Brain pericyte (primary cell): ENCODE measurements at places on chromosomes 6 and 20.

- no peak for DNase-seq
Observed at GRCh38 chr20:44752099-44752931, 6.7 kb downstream of the KCNK15 start.

DNA sequence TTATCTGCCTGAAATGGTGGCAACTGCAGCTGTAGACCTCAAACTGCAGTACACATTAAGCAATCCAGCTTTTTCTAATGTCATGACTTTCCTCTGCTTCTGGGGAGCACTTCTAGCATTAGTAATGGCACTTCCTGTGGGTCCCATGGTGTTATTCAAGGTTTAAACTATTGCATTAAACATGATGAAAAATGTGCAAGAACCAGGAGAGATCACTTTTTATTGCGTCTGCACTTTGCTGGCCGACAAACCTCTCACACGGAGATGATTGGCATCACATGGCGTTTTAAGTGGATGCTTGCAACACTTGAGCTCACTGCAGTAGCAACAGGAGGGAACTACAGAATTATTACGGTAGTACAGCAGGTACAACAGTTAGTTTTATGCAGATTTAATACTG, 148.4 kb downstream of the HIVEP2 start:
- DNase-seq: no peak

- peak; percentile 27 for DNase-seq
Observed at GRCh38 chr6:169092375-169092774, 161.3 kb downstream of the THBS2 start.

GRCh38 chr6:87723170-87724078, 21.4 kb upstream of the AKIRIN2 start:
- peak; percentile 82 for DNase-seq

- no peak for DNase-seq
Observed at GRCh38 chr20:4844325-4844724, 122.6 kb downstream of the PRND start.

DNA sequence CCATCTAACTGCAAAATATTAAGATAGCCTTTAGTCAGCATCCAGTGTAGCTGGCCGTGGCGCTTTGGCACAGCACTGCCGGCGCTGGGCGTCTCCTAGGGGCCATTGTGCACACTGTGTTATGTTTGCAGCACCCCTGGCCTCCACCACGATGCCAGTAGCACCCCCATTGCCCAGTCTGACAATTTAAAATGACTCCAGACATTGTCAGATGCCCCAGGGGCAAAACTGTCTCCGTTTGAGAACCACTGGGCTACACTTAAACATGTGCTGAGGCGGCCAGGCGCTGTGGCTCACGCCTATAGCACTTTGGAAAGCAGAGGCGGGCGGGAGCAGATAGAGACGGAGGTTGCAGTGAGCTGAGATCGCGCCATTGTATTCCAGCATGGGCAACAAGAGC, 6.0 kb upstream of the MTG2 start:
- DNase-seq: no peak

DNA sequence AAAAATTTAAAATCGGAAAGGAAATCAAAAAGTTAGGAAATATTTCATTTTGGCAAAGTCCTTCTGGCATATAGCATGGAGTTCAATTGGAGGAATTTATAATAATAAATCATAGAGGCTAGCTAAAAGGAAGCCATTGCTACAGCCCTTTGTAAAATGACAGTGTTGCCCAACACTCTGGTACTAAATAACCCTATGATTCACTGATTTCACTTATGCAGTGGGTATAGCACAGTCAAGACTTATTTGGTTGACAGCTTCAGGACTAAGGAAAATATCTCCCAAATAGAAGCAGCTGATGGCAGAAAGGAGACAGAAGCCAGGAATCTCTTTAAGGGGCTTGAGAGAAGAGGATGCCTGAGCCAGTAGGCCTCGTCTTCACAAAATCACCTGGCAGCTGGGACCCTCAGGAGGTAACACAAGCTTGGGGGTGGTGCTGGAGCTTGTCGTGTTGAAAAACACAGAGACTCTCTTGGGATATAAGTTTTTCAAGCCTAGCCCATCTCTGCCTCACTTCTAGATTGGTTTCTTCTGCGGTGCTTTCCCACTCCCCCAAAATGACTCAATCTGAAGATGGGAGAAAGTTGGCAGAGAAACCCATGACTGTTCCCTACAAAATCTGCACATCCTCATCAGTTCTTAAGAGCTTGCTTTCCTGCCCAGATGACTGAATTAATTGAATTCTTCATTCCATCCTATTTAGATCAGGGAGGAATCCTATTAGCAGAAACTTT, 38.4 kb upstream of the EYA4 start:
- DNase-seq: no peak

DNA sequence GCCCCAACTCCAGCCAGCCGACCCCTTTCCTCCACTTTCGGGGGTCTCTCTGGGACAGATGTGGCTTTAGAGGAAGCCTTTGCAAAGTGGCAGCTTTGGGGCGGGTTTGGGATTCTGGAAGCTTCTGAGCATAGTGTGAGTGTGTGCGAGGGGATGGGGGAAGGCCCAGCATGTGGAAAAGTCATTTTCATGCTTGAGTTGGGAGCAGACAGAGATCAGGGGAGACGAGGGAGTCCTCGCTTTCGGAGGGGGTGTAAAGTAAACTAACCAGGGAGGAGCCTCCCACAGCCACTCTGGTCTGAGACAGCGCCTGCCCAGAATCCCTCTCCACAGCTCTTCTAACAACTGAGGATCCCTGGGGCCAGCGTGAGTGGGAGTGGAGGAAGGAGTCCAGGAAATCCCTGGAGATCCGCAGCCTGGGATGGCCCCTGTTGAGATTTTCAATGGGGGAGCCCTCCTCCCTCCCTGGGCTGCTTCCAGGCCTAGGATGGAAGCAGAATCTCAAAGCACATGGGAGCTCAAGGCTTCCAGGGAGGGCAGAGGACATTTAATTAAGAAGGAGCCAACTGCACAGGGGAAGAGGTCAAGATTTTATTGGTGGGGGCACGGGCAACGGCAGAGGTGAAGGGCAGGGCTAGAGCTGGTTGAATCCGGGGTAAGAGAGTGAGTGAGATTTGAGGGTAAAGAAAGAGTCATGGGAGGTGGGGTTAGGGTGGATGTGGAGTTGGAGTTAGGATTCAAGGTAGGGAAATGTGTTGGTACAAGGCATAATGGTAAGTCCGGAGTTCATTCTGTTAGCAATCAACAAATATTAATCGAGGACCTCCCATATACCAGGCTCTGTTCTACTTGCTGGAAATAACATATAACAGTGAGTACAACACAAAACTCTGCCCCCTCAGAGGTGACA, 102.3 kb upstream of the FOXP4 start:
- no peak for DNase-seq

DNA sequence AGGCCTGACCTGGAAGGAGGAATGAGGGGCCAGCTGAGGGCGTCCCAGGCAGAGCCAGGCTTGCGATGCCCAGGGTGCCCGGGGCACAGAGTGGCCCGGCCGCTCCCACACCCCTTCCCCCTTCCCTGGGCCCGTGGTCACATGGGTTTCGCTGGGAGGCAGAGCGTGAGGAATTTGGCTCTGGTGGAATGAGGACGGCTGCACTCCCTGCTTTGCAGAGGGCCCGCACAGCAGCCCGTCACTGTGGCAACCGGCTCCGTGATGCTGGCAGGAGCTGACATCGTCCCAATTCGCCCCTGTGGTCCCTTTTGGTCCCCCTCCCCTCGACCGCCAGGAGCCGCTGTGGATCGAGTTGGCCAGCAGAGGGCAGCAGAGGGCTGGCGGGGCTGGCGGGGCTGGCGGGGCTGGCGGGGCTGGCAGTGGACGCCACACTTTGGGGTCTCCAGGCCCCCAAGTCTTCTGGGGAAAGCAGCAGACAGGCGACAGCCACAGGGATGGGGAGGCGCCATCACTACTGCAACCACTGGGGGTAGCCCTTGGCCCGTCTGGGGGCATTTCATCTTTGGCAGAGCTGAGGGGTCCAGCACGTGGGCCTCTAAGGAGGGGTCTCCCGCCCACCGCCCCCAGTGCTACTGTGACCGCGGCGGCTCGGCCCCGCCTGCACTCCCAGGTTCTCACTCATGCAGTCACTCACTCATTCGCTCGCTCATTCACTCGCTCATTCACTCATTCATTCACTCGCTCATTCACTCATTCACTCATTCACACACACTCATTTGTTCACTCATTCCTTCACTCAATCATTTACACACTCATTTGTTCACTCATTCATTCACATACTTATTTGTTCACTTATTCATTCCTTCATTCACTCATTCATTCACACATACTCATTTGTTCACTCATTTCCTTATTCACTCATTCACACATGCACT, 49.7 kb upstream of the BHLHE23 start:
- no peak for DNase-seq

DNA sequence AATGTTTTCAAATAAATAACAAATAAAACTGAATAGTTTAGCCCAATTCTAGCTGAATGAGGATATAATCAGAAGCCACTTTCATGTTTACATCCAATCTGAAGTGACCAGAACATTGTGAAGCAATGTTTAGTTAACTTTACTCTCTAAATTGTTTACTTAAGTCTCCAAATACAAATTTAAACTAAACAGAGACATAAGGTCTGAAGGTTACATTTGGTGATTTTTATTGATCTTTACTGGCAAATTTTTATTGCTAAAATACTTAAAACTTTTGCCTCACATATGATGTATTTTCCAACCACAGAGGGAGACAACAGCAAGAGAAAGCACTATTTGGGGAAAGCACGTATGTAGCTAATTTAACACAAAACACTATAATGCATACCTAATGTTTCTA, 106.8 kb upstream of the THEMIS start:
- DNase-seq: no peak

- no peak for DNase-seq
Observed at GRCh38 chr20:33824852-33825251, 13.7 kb downstream of the CHMP4B start.

DNA sequence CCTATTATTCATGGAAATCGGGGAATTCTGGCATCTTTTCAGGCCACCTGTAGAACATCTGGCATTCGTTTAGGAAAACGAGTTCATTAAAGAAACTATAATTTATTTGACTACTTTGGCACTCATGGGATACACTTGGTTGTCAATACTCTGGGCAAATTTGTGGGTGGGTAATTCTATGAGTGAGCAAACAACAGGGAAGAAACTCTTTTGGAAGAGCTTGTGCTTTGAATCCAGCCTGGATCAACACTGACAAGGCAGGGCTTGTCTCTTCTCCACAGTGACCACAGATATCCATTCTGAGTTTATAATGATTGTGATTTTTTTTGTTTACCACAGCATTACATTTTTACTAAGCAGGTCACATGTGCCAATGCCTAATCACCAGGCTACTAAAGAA, 394.7 kb downstream of the THBS2 start:
- no peak for DNase-seq

GRCh38 chr20:50848846-50849673, 54.2 kb downstream of the BCAS4 start:
- DNase-seq: no peak

DNA sequence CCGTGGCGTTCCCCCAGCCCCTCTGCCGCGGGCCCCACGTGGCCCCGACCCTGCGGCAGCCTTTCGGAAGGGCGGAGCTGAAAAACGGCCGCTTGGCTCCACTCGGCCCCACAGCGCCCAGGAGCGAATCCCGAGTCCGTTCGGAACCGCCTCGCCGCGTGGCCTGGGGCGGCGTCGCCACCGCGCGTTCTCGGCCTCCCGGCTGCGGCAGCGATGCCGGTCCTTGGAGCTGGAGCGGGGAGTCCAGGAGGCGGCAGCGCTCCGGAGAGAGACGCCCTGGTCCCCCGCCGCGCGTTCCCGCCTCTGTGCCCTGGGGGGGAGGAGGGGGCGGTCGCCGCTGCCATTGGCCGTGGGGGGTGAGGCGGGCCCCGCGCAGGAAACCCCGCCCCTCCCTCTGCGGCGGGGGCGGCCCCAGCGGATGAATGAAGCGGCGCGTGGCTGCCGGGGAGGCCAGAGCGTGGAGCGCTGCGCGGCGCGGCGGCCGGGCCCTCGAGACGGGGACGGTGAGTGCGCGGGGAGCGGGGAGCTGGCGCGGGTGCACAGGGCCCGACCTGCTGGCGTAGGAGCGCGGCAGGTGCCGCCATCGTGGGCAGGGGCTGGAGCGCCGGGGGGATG, at the start of gene SLCO4A1:
Gene SLCO4A1, plus strand, starts transcription at position 453 of the 615 bp plus-strand sequence. CDS start 13,952 bp downstream, outside the sequence.
- no peak for DNase-seq

DNA sequence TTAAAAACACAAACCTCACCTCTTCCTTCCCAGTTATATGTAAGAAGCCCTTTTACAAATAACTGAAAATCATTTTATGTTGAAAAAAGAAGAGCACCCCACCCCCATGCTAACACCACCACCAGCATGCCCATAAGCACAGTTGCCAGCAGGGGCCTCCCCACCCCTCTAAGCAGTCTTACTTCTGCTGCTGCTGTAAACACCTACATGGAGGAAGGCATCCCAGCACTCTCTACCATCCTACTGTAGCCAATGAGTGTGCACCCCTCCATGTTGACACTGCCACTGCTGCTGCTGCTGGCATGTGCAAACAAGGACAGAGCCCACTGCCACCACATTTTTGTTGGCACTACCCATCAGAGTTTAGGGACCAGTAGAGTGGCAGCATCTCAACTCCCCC, 49.6 kb upstream of the PHIP start:
- DNase-seq: no peak

- DNase-seq: no peak
Observed at GRCh38 chr6:170025341-170025911, 265.5 kb downstream of the DLL1 start.

DNA sequence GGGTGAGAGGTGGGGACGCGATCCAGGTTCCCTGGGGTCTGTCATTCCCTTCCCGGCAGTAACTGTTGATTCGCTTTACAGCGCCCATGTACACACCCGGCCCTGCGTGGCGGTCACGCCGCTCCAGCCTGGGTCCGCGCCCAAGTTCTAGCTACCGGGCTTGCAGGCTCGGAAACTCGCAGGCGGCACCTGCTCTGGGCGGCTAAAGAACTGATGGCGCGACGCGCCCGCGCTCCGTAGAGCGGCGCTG, 1.4 kb upstream of the POU3F2 start:
- no peak for DNase-seq

- no peak for DNase-seq
Observed at GRCh38 chr6:32689531-32690501, 23.4 kb upstream of the HLA-DQB1 start.

DNA sequence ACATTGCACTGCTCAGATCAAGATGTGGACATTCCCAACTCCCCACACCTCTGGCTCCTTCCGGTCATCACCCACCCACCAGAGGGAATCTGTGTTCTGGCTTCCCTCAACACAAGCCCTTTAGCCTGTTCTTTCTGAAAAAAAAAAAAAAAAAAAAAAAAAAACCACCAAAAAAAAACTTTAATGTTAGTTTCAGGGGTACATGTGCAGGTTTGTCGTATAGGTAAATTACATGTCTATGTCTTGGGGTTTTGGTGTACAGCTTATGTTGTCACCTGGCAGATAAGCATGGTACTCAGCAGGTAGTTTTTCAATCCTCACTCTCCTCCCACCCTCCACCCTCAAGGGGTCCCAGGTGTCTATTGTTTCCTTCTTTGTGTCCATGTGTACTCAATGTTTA, 135.8 kb upstream of the FOXA2 start:
- no peak for DNase-seq

DNA sequence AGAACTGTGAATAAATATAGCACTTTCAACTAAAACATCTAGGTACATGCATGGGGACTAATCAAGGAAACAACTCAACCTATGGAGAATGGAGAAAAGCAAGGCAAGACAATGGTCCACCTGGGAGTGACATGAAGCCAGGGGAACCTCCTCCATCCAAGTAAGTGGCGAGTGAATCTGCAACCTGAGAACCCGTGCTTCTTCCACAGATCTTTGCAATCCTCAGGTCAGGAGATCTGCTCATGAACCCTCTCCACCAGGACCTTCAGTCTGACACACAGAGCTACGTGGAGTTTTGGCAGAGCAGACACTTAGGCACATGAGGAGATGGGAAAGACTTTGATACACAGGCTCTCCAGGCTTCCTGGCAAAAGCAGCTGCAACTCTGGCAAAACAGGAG, 58.8 kb upstream of the KHDRBS2 start:
- DNase-seq: no peak

GRCh38 chr20:50224531-50225255, 34.1 kb downstream of the CEBPB start:
- no peak for DNase-seq
